ENCODE measurements at places on chromosomes 5 and 9. TPM values are rescaled to one million over a fixed set of nuclear protein-coding genes. Genes with fewer than 3 reads are reported as not detected.

The BRD9 gene
- 74.9 TPM for total RNA-seq

The NR2F1 gene
- total RNA-seq = not detected

The FYB1 gene
- 1.3 TPM for total RNA-seq

The CCDC192 gene
- total RNA-seq = not detected

The WDR38 gene
- total RNA-seq = not detected

The PCYOX1L gene
- total RNA-seq = 13.5 TPM

The LIX1 gene
- total RNA-seq = not detected

The ARL14EPL gene
- not detected for total RNA-seq
